Activated naive CD4-positive, alpha-beta T cell (primary cell): ENCODE measurements at places on chromosomes 1 and 21.

GRCh38 chr1:181136738-181137122 lies 48.2 kb downstream of the IER5 start:
- DNase-seq = no peak

DNA sequence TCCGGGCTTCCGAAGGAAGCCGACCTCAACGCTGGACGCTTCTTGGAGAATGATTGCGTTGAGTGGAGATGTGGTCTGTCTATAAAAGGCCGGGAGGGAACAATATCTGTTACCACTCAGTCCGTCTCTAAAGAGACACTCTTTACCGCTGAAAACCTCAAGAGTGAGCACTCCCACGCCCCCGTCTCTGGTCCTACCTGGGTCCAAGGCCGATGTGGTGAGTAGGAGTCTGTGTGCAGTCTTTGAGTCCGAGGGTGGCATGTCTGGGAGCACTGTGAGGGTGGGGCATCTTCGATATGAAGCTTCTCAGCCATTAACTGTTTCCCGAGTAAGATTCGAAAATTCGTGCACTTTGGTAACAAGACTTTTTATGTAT lies 576 bp downstream of the ZFP69 start:
- no peak for DNase-seq

DNA sequence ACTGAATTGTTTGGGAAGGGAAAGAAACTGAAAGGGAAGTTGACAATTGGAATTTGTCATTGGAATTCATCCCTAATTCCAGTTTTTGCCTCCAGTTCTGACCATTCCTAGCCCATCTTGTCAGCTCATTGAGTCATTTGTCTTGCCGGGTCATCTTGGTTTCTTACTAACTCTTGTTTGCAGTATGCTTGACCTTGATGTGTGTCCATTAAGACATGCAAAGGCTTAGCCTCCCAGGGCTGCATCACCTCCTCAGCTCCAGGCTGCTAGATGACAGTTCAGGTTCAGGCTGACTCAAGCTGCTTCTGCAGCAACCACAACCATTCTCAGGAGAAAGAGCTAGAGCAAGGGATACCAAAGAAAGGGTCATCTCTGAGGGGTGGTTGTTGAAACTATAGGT lies 151.3 kb upstream of the PTGFR start:
- DNase-seq = no peak

DNA sequence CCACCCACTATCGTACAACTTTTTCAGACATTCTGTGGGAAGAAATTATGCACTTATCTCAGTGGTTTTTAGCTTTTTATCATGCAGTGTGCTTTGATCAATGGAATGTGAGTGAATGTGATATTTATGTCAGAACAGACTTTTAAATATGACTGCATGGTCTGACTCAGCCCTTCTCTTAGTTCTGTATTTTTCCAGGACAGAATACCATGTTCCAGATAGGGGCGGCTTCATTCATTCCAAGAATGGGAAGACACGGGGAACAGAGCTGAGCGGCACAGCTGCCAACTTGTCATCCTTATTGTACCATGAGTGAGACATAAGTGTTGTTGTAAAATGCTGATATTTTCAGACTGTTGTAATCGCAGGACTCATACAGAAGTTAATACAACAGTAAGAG lies 214.6 kb upstream of the NCAM2 start:
- DNase-seq = no peak

GRCh38 chr1:113747376-113747775 lies 11.9 kb downstream of the PHTF1 start:
- DNase-seq = no peak

GRCh38 chr1:228316589-228317387 lies 89.8 kb downstream of the TRIM11 start:
- DNase-seq = no peak

DNA sequence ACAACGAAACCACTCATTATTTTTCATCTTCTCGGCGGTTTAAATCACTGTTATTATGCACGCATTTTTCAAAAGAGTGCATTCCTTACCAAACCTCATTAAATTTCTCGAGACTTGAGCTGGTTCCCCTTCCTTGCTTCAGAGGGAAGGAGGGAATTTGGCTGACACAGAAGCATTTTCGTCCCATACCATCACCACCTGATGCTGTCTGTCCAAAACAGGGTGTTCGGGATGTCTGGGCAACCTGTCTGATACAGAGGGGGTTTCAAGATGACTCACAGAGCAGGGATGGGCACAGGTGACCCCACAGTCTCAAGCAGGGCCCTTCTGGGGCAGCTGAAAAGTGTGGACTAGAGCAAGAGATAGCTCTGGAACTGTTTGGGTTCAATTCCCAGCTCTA lies 12.3 kb upstream of the RCC2 start:
- no peak for DNase-seq

DNA sequence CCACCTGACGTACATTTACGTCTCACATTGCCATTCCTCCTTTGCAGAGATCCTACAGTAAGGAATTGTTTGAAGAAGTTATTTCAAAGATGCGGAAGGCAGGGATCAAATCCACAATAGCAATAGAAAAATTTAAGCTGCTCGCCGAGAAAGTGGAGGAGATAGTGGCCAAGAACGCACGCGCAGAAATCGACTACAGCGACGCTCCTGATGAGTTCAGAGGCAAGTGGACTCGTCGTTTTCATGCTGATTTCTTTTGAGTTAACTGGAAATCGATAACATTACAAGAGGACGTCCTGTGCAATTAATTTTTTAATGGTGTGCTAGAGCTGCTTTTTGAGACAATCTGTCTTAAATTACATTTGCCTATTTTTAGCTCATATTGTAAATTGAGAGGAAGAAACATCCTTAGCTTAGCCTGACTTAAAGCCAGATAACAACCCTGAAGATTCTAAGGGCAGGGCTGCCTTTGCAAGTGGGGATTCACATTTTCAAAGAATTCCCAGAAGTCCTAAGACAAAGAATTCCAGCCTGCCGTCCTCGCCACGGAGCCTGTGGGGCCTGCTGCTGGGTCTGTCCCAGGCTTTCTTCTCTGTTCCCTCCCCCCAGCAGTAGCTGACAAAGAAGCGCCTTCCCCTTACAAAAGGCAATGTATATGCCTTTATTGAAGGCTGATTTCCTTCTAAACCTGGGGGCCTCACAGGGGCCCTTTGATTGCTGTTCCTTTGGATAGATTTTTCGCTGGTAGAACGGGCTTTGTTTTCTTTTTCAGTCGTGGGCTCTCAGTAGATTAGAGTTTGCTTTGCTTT lies 31.6 kb upstream of the KIF1B start:
- no peak for DNase-seq

DNA sequence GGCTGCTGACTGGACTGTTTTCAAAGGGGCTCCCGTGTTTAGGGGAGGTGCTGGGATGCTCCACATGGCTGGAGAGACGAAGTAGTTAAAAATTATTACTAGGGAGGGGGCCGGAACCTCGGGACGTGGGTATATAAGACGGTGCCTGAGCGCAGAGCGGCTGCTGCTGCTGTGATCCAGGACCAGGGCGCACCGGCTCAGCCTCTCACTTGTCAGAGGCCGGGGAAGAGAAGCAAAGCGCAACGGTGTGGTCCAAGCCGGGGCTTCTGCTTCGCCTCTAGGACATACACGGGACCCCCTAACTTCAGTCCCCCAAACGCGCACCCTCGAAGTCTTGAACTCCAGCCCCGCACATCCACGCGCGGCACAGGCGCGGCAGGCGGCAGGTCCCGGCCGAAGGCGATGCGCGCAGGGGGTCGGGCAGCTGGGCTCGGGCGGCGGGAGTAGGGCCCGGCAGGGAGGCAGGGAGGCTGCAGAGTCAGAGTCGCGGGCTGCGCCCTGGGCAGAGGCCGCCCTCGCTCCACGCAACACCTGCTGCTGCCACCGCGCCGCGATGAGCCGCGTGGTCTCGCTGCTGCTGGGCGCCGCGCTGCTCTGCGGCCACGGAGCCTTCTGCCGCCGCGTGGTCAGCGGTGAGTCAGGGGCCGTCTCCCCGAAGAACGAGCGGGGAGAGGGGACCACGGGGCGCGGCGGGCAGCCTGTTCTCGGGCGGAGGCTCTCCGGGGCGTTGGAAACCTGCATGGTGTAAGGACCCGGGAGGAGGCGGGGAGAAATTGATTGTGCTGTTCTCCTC lies at the start of gene CHODL:
TSS of gene CHODL (plus strand) at position 163 of the 793 bp plus-strand sequence. CDS start at position 554, 391 bp downstream.
- no peak for DNase-seq

DNA sequence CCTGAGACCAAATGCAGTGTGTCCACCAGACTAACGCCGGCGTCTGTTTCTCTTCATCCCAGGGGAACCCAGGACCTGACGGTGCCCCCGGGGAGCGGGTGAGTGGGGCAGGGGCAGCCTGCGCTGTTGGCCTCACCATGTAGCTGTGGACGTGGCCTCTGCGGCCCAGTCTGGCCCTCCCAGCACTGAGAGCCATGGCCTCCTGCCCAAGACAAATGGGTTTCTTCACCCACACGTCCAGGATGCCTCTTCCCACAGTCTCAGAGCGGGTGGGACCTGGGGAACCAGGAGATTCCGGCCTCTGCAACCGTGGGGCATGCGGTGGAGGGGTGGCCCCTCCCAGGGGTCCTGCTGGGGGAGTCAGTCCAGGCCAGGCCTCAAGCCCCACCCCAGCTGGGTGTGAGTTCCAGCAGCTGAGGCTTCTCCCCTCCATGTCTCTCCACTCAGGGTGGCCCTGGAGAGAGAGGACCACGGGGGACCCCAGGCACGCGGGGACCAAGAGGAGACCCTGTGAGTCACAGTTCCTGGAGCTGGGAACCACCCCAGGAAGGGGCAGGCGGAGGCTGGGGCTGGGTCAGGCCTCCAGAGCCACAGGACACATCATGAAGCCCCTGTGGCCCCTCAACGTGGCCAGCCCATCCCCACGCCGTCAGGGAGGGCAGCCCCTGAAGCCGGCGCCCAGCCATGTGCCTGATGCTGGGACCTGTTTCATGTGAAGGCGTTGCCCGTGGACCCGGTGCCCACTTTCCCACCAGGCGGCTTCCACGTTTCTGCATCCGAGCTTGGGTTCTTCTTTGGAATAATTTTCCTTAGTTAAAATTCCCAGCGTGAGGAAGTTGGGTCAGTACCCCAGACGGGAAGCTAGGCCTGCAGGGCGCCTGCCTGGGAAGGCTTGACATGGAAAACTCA lies 11.0 kb downstream of the COL6A1 start:
- DNase-seq = no peak

GRCh38 chr1:231857609-231858135 lies 231.1 kb downstream of the DISC1 start:
- no peak for DNase-seq

- DNase-seq = no peak
These were observed 88.2 kb downstream of the KAZN start for GRCh38 chr1:14686701-14687100.

- no peak for DNase-seq
These were observed 12.5 kb upstream of the TNNI3K start for GRCh38 chr1:74222701-74223100.

DNA sequence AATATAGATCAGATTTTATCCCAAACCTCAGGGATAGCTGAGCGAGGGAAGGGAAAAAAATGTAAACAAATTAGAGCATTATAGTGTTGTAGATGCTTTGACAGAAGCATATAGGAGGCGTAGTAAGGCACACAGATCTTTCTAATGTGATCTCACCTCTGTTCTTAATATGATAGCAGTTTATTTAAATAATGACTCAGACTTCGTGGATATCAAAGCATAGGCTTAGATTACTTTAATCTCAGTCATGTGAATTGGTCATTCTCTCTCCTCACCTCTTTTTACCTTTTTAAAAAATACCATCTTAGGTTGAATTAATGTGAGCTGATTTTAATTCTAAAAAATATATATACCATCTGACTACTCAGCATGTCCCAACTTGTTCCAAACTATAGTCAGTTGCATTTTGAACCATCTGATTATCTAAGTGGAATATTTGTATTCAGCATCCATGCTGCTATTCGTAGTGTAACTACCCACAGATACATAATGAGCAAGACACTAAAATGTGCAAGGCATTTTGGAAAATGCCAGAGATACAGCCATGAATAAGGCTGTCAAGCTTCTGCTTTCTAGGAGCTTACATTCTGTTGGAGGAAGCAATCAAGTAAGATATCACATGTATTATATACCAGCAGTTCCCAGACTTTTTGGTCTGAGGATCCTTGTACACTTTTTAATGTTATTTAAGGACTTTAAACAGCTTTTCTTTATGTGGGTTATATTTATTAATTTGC lies 76.7 kb downstream of the OSBPL9 start:
- DNase-seq = no peak

DNA sequence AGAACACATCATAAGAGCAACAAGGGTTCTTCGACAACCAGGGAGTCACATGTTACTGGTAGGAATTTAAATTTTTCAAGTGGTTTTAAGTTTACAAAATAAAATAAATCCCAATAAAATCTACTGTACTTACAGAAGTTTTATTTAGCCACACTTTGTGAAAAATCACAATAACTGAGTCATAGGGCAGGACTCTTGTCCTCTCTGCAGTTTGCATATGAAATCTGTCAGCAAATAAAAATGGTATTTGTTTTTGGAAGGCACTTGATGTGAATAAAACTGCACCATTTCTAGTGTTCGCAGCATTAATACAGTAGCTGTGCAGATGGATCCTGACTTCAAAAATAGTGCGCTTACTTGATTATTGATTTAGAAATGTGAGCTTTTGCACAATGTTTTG lies 150.4 kb downstream of the LBR start:
- DNase-seq = no peak

- no peak for DNase-seq
These were observed 579.7 kb downstream of the PLA2G4A start for GRCh38 chr1:187408212-187409004.

DNA sequence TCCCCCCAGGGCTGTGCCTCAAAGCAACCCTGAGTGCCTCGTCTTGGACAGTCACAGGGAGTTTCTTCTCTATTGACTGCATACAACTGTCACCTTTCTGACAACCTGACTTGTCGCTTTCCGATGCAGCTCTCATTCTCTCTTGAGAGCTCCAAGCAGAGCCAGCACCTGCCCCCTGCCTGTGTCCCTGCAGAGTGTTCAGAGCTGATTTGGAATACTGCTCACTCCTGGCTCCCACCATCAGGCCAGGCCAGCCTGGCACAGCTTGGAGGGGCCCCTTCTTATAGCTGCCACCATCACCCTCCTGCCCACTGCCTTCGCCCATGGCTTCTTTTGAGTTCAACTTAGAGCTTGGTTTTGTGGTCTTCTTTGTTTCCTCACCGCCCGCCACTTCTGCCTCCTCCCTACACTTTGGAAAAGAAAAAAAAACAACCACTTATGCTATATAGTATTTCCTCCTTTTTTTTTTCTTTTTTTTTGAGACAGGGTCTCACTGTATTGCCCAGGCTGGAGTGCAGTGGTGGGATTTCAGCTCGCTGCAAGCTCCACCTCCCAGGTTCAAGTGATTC lies 12.3 kb downstream of the NCF2 start:
- DNase-seq = no peak

- DNase-seq = no peak
These were observed 85.9 kb upstream of the PUM1 start for GRCh38 chr1:31151402-31151801.

- DNase-seq = no peak
These were observed 661 bp downstream of the PLEKHO1 start for GRCh38 chr1:150150133-150151021.

- no peak for DNase-seq
These were observed 16.1 kb upstream of the LRRC3 start for GRCh38 chr21:44439211-44439600.

GRCh38 chr1:219365451-219365850 lies 191.8 kb downstream of the LYPLAL1 start:
- DNase-seq = no peak

DNA sequence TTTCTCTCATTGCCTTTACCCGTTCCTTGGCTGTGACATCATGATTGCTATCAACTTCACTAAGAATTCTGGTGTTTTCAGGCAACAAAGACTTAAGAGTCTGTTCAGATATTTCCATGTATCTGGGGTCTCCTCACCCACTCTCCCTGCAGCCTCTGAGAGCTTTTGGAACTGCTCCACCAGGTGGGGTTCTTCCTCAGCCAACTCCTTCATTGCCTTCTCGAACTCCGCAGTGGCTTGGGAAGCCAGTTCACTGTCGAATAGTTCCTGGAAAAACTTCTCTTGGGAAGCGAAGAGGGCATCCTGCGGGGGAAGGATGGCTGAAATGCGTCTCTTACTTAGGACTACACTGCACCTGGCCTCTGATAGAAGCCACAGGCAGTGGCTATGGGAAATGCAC lies 2.1 kb downstream of the PEX19 start:
- DNase-seq = no peak
